ENCODE measurements at places on chromosomes 16 and 17.

GRCh38 chr16:12499032-12499745 lies 304.5 kb downstream of the CPPED1 start:
- no peak for DNase-seq

- DNase-seq: no peak
These were observed 53.5 kb downstream of the TMC6 start for GRCh38 chr17:78075011-78075410.

- DNase-seq: no peak
These were observed 30.2 kb downstream of the PLCD3 start for GRCh38 chr17:45101883-45102811.

GRCh38 chr17:82202981-82203380 lies 9.7 kb downstream of the CCDC57 start:
- DNase-seq: no peak

GRCh38 chr16:682493-683395 lies 1.4 kb downstream of the JMJD8 start:
- DNase-seq: no peak

DNA sequence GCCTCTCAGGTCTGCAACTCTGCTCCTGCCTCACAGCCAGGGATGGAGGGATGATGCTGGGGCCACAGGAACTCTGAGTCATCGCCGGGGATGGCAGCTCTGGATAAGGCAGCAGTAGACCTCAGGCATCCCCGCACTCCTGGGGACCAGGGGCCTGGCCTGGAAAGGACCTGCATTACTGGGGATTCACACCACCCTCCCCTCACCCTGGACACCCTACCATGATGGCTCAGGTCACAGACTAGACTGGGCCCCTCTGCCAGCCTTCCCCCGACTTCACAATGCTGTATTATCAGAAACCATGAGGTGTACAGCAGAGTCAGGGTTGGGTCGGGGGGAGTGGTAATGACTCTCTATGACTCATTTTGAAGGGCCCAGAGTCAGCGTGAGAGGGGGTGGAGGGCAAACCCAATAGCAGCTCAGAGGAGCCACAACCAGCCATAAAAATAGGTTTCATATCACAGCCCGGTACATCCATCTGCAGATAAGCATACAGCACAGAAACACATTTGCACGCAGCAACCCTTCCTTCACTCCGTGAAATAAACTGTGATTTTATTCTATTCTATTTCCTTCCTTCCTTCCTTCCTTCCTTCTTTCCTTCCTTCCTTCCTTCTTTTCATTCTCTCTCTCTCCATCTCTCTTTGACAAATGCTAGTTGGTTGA lies 28.8 kb downstream of the DYNLRB2 start:
- DNase-seq: no peak

DNA sequence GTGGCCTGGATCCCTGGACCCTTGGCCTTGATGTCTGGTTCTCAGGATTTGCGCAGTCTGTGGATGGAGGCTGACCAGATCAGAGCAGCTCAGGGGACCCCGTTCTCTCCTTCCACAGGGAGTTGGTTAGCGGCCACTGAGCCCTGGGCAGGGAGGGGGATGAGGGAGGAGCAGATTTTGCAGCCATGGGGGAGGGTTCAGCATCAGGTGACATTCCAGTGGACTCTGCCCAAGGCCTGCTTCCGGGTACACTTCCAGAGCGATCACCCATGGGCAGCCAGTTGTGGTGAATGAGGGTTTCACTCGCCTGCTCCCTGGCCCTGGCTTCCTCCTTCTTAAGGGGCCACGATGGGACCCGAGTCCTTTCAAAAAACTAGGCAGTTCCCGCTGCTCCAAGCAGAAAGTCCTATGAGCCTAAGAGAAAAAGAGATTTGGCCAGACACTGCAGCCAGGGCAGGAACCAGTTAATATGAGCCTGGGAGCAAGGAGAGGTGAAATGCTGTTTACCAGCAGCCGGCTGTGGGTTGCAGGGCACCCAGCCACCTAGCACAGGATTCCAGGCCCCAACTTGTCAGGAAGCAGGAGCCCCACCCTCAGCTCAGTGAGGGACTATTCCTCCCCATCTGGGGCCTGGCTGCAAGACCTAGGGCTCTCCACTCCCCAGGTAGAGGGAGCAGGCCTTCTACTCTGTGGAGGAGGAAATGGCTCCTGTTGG lies 4.7 kb upstream of the GPRC5C start:
- no peak for DNase-seq

DNA sequence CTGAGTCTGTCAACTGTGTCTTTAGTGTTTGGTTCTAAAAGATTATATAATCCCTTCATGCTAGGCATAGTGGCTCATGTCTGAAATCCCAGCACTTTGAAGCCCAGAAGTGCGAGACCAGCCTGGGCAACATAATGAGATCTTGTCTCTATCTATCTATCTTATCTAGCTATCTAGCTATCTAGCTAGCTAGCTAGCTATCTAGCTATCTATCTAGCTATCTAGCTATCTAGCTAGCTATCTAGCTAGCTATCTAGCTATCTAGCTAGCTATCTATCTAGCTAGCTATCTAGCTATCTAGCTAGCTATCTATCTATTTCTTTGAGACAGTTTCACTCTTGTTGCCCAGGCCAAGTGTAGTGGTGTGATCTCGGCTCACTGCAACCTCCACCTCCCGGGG lies 43.8 kb downstream of the SPAG9 start:
- no peak for DNase-seq

- no peak for DNase-seq
These were observed 48.1 kb downstream of the RPH3AL start for GRCh38 chr17:304461-304860.

DNA sequence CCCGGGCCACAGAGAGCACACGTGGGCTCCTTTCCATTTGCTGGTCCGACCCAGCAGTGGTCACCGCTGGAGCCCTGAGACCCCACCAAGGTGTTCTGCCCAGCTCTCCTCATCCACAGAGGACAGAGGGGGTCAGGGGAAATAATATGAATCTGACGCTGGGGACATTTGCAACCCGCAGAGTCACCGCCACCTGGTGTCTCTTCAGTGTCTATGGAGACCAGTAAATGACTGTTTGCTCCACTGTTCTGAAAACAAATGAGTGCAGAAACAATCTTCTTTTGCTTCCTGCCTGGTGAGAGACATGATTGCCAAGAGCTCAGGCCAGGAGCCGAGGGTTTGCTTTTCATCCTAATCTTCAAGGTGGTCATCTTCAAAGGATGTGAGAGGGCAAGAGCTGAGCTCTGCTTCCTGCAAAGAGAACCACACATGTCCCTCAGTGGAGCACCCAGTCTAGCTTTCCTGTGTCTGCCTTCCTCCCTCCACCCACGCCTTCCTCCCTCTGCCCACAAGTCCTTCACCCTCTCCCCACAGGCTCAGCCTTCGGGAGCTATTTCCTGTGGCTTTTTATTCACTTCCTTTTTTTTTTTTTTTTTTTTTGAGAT lies 14.7 kb upstream of the KLHDC4 start:
- DNase-seq: no peak

DNA sequence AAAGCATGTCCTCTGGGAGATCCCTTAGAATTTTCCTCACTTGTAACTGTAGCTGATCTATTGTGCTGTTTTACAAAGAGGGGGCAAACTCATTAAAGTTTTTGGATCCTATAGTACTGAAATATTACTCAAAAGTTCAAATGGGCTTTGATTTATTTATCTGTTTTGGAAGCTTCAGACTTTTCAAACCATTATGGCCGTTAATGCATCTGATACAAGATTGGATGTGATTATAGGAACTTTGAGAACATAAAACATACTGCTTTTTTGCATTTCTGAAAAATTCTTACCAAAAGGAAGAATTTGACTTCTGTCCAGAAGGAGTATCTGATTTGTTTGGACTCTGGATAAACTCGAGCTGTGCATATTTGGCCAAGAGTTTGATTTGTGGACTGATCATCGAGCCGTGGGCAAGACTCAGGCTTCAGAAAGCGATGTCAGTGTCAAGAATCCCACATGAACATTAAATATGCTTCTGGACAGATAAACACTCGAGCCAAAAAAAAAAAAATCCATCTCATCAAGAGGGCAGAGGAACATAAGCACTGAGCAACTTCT lies 8.2 kb upstream of the MARCHF10 start:
- DNase-seq: no peak

Measured in stromal cell of bone marrow (primary cell).